ENCODE measurements at places on chromosomes 16 and 17.

GRCh38 chr17:69725146-69725545, 310.6 kb downstream of the MAP2K6 start:
- no peak for DNase-seq

DNA sequence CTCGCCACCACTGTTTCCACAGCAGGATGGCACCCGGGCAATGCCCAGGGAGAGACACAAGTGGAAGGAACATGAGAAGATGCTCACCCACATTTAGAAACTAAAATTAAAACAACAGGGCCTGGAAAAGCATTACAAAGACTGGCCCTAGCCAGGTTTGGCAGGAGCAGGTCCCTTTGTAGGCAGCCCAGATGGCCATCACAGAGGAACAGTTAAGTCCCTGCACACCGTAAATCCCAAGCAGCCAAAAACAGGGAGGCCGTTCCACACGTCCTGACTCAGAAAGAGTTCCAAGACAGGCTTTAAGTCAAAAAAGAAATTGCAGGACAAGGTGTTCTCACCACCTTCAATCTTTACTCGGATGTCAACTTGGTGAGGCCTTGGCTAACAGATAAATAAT, 127.1 kb downstream of the DYNLRB2 start:
- no peak for DNase-seq

DNA sequence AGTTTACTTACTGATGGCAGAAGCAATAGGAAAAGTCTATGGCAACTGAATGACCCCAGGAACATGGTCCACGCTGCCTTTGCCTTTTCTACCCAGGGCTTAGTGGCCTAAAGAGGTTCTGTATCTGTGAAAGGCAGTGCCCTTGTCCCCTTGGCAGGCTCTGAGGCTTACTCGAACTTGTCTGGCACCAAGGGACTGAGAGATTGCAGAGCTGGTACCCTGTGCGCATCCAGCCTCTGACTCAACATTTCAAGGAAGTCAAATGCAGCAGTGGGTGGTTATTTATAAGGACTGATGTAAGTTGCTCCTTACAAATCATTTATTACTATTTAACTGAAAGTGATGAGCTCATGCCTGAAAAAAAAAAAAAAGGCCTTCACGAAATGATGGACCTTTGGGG, 299.9 kb upstream of the MYOCD start:
- no peak for DNase-seq

GRCh38 chr17:65163990-65164495, 26.9 kb downstream of the RGS9 start:
- DNase-seq = no peak

DNA sequence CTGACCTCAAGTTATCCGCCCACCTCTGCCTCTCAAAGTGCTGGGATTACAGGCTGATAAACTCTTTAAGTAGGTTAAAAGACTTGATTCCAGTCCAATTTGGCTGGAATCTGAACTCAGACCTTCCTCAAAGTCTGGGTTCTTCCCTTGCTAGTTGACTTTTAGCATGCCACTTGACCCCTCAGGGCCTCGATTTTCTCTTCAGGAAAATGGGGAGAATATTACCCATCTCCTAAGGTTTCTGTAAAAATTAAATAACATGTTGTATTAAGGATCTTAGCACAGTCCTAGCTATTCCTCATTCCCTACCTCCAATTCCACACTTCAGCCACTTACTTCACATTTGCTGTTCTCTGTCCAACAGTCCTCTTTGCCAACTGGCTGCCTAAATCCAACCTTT, 1.9 kb downstream of the GTF3C1 start:
- DNase-seq = no peak

DNA sequence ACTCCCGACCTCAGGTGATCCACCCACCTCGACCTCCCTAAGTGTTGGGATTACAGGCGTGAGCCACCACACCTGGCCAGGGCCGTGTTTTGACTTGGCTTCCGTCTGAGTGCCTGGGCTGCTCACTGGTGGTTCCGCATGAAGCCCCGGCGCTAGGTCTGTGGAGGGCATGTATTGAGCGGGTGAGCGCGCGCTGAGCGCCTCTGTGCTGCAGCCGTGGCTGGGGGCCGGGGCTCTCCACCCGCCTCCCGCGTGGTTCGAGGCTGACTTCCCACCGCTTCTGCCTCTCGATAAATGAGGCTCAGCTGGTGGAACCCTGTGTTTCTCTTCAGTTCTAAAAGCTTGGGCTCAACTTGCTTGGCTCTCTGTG, 38.9 kb upstream of the ATP2A3 start:
- no peak for DNase-seq

DNA sequence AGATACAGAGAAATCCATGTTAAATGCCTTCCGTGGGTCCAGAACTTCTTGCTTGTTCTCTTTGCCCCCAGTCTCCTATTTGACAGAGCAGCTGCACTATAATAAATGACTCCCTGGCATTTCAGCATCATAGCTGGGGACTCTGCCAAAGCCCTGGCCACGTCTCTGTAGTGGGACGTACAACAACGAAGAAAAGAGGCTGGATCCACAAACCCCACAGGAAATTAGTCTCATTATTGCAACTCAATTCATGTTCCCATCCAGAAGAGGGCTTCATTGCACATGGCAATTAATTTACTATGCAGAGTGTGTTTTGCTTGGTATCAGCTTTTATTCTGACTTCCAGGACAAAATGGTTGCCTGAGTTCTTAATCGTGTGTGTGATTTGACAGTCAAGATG, 121.3 kb downstream of the CDH13 start:
- no peak for DNase-seq

- DNase-seq = no peak
Observed at GRCh38 chr17:17682293-17682736, 1.1 kb downstream of the RAI1 start.

- DNase-seq = no peak
Observed at GRCh38 chr17:21313320-21313719, 28.8 kb downstream of the MAP2K3 start.

DNA sequence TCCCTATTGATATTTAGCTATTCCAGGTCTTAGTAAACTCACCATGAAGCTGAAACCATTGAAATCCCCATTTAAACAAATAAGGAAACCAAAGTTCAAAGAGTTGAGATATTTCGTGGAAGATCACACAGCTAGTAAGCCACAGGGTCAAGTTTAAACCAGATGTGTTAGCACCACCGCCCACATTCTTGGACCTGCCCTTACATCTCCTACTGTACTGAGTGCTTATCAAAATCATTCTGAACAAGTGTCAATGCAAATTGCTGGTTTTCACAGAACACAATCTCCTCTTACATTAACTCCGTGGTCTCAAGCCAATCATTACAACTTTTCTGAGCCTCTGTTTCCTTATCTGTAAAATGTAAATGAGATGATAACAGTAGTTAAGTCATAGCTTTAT, 676.2 kb downstream of the CDH11 start:
- DNase-seq = no peak

- no peak for DNase-seq
Observed at GRCh38 chr16:10599626-10600025, 19.2 kb upstream of the EMP2 start.

DNA sequence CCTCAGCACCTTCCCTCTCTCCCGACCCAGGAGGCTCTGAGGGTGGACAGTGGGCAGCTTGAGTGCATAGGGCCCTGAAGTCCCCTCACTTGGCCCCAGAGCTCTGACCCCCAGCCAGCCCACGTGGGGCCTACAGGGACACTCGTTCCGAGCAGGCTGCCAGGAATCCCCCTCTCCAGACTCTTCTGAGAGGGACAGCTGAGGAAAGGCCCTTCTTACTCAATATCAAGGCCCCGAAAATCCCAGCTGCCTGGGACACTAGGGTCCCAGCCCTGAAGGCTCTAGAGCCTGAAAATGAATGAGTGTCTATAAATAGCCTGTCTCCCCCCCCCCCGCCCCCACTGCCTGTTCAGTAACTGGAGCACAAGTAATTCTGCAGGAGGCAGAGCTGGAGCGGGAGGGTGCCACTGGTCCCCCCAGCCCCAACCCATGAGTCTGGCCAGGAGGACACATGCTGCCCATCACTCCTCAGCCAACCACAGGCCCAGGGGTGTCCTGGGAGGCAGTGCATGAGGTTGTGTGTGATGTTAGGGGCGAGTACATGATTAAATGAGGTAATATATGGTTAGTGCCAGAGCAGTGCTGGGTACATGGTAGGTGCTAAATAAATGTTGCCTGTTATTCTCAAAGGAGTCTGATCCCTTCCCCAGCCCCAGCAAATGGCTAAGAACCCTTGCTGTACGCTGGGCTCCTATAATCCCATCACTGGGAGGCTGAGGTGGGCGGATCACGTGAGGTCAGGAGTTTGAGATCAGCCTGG, 11.6 kb downstream of the ADAM11 start:
- no peak for DNase-seq
